Activated T-helper 1 cell treated with Interleukin-2 at 50 U/mL for 16 hours (primary cell): ENCODE measurements at places on chromosomes 16 and 17.

- DNase-seq = no peak
Observed at GRCh38 chr16:57001026-57001679, 11.8 kb downstream of the NLRC5 start.

GRCh38 chr16:24758373-24758772, 28.9 kb downstream of the TNRC6A start:
- DNase-seq = no peak

- DNase-seq = no peak
Observed at GRCh38 chr16:6964679-6965078, 368.0 kb upstream of the RBFOX1 start.

DNA sequence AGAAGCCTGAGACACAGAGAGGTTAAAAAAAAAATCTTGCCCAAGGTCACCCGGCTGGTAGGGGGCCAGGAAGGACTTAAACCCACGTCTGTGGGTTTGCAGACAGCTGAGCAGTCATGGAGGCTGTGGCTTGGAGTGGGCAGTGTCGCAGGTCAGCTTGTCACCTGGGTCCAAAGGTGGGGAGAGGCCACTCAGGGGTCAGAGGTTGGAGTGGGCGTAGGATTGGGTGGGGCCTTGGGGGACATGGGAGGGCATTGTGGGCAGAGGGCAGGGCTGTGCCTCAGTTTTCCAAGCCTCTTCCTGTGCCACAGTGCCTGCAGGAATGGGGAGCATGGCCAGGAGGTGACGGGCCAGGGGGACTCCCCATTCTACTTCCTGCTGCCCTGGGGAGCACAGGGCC, 2.0 kb upstream of the NDRG4 start:
- DNase-seq = no peak
